T-helper 2 cell (primary cell): ENCODE measurements at places on chromosomes 16 and 17.
A peak's percentile ranks its signal among the peaks of the same experiment; 100 is the strongest.

DNA sequence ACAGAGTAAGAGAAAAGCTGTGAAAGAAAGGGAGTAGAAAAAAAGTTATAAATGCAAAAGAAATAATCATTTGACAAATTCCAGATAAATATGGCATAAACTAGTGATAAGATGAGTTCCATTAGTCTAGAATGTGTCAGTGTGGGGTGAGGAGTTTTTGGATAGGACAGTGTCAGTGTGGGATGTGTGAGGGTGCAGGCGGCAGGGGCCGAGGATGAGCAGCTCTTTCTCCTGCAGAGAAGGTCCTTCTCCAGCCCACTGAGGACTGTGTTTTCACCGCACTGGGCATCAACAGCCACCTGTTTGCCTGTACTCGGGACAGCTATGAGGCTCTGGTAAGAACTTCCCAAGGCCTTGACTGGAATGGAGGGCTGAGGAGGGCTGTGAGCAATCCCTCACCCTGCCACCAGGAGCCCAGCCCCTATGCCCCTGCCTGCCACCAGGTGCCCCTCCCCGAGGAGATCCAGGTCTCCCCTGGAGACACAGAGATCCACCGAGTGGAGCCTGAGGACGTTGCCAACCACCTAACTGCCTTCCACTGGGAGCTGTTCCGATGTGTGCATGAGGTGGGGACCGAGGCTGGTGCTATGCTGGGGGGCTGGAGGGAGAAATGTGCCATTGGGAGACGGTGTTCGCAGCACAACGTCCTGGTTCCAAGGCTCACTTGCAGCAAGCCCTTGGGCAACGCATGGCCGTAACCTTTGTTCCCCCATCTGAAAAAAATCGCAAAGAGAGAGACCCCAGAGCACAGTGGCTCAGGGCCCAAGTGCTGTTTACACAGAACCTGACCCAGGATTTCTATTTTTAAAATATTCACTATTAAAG, 13.1 kb downstream of the RAPGEFL1 start:
- DNase-seq, result peak; percentile 19

GRCh38 chr16:72704746-72705372, 343.1 kb downstream of the ZFHX3 start:
- no peak for DNase-seq

- no peak for DNase-seq
These were observed 67.7 kb downstream of the KATNIP start for GRCh38 chr16:27617665-27618064.

DNA sequence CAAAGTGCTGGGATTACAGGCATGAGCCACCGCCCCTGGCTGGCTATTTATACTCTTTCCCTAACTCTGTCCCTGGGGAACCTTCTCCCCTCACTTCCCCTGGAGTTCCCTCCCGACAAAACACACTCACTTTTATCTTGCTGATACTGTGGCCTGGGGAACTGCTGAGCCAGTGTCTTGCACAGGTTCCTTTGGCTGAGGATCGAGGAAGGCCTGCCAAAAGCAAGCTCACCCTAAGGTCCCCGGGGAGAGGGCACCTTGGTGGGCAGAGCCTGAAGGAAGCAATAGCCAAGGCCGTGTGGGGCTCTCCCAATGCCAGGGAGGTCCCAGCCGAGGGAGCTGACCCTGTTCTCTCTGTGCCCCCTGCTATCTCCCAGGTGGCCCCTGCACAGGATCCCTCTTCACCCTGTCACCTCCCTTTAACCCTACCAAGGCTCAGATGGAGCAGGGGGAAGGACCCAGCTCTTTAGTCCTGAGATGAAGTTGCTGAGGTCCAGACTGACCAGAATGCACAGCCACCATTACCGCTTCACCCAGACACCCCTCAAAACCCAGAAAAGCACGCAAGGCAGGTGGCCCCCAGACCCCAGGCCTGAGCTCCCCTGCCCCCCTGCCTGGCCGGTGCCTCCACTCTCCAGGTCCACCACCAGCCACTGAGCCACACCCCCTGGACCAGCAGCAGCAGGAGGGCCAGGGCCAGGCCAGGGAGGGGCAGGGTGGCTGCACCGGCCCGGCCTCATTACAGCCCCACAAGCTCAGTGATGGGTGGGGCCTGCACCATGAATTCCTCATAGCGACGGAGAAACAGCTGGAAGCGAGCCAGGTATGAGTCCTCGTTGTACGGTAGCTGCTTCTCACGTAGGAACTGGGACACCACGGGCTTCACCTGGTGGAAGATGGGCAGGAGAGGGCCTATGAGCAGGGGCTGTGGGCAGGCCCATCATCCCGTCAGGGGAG, 5.1 kb upstream of the FDXR start:
- no peak for DNase-seq
